Mesenteric fat pad (tissue), 1 donor: ENCODE measurements at places on chromosomes 5 and 9. TPM values are rescaled to one million over a fixed set of nuclear protein-coding genes. Genes with fewer than 3 reads are reported as not detected.

HACD4 gene
- total RNA-seq, result 2.2 TPM

GRCh38 chr5:147188200-147189108, 46.4 kb upstream of the STK32A start:
- DNase-seq, result no peak

DNA sequence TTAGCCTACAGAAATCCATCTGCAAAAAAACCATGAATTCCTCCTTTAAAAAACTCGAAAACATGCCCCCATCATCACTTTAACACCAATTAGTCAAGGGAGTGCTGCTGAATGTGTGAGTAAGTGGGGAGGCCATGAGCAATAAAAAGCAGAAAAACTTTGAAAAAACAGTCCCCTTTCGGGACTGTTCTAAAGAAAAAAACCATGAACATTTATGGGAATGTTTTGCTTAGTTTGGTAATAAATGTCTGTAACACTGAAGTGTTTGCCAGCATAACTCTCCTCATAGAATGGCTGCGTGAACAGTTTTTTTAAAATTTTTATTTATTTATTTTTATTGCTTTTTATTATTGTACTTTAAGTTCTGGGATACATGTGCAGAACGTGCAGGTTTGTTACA, 99.4 kb upstream of the TARS1 start:
- DNase-seq, result no peak

DNA sequence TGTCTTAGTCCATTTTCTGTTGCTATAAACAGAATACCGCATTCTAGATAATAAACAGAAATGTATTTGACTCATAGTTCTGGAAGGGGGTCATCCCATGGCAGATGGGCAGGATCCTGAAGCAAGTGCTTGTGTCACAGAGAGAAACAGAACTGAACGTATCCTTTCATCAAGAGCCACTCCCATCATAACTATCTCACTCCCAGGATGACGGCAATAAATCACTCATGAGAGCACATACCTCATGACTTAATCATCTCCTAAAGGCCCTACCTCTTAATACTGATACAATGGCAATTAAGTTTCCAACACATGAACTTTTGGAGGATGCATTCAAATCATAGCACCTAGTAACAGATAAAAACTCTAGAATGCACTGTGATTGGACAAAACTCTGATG, 142.9 kb downstream of the CAMK4 start:
- DNase-seq, result no peak

DNA sequence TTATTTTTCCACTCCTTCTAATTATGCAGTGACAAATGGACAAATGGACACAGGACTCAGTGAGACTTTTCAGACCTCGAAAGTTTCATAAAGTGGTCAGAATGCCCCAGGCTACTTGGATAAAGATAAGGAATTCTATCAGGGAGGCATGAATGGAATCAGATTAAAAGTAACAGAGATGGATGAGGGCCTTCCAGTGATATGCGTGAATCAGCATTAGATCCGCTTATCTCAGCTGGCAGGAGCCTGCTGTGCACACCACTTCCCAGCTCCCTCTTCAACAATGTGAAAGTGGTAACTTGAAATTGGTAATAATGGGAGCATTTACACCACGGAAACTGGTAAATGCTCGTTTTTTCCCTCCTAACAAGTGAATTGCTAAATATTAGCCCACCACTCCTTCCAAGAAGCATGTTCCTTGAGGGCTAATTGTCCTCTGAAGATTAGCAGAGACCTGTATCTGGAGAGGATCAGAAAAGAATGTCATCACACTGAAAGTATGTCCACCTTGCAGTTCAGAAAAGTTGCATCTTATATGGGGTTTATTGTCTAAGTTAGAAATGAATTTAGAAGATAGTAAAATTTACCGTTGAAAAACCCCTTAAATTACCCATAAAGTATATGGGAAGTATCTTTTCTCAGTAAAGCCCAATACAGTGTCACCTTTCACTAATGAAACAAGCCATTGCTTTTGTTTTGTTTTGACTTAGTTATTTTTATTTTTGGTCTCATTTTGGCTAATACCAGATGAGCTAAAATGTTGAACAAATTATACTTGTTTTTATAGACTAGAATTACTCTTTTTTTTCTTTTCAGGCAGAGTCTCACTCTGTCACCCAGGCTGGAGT, 125.3 kb downstream of the DPYSL3 start:
- DNase-seq, result no peak
